ENCODE measurements at places on chromosomes 1 and 21.

GRCh38 chr1:178360421-178360820 lies 136.3 kb downstream of the CLEC20A start:
- DNase-seq, result no peak

GRCh38 chr1:8083739-8084484 lies 57.8 kb upstream of the ERRFI1 start:
- peak; percentile 73 for DNase-seq

DNA sequence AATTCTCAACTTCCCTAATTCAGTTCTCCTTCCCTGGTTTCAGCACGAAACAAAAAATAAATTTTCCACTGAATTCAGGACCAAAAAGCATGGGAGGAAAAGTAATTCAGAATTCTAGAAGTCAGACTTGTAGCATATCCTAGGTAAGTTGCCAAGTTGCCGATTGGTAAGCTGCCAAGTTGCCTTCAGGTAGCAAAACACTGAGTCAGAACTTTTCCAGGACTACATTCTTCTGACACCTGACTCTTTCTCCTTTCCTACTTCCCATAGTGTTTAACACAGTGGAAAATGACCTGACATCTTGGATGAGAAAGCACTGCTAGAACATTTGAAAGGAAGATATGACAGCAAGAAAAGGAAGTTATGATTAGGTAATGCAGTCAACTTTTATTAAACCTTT lies 322.8 kb downstream of the SPATA17 start:
- DNase-seq, result no peak

DNA sequence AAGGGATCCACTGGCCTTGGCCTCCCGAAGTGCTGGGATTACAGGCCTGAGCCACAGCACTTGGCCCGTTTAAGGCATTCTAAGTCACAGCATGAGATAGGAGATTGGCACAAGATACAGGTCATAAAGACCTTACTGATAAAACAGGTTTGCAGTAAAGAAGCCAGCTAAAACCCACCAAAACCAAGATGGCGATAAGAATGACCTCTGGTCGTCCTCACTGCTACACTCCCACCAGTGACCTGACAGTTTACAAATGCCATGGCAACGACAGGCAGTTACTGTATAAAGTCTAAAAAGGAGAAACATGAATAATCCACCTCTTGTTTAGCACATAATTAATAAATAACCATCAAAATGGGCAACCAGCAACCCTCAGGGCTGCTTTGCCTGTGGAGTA lies 33.3 kb upstream of the RCC2 start:
- no peak for DNase-seq

DNA sequence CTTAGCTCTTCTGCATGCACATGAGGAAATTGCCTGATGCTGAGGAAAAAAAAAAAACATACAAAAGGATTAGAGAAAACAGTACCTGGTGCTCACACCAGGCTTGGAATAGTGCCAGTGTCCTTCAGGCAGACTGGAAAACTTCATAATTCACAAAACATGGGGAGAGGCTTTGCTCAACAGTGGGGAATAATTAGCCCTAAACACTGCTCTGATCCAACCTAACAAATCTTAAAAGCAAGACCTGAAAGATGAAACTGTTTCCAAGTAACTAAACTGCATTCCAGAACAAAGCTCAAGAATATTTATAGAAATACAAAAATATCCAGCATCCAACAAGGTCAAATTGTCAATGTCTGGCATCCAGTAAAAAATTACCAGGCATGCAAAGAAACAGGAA lies 124.8 kb downstream of the AK5 start:
- no peak for DNase-seq

GRCh38 chr1:43772978-43773377 lies 65.6 kb downstream of the ST3GAL3 start:
- DNase-seq, result no peak
